ENCODE measurements at places on chromosomes 3 and 15. TPM values are rescaled to one million over a fixed set of nuclear protein-coding genes. Genes with fewer than 3 reads are reported as not detected.

SLC12A1 gene
- 0.81 TPM for total RNA-seq

CD96 gene
- 1.8 TPM for total RNA-seq

- H3K36me3 ChIP-seq = no peaks in the 10 kb centered on the region
- no peaks in the 10 kb centered on the region for H3K27me3 ChIP-seq
- H3K4me3 ChIP-seq = no peak overlapping the region
- H3K4me1 ChIP-seq = no peaks in the 10 kb centered on the region
These were observed 118.7 kb downstream of the NUP210 start for GRCh38 chr3:13301286-13301987.

- H3K27me3 ChIP-seq = no peaks in the 10 kb centered on the region
- H3K36me3 ChIP-seq = no peaks in the 10 kb centered on the region
- H3K4me1 ChIP-seq = no peaks in the 10 kb centered on the region
- no peak overlapping the region for H3K27ac ChIP-seq
- no peak overlapping the region for H3K4me3 ChIP-seq
- no peak for DNase-seq
These were observed 475.0 kb downstream of the TUSC7 start for GRCh38 chr3:117184574-117184973.

- H3K27ac ChIP-seq = no peak overlapping the region
- DNase-seq = no peak
- H3K27me3 ChIP-seq = no peaks in the 10 kb centered on the region
- H3K36me3 ChIP-seq = no peaks in the 10 kb centered on the region
- H3K4me1 ChIP-seq = no peaks in the 10 kb centered on the region
These were observed 166.0 kb downstream of the DPH6 start for GRCh38 chr15:35379972-35380371.

MYL3 gene
- total RNA-seq = 1.8 TPM

GRCh38 chr15:70151003-70151402 is 53.3 kb upstream of the TLE3 start:
- no peaks in the 10 kb centered on the region for H3K4me1 ChIP-seq
- no peaks in the 10 kb centered on the region for H3K36me3 ChIP-seq
- no peak overlapping the region for H3K4me3 ChIP-seq
- no peak for DNase-seq
- H3K27me3 ChIP-seq = no peaks in the 10 kb centered on the region

DNA sequence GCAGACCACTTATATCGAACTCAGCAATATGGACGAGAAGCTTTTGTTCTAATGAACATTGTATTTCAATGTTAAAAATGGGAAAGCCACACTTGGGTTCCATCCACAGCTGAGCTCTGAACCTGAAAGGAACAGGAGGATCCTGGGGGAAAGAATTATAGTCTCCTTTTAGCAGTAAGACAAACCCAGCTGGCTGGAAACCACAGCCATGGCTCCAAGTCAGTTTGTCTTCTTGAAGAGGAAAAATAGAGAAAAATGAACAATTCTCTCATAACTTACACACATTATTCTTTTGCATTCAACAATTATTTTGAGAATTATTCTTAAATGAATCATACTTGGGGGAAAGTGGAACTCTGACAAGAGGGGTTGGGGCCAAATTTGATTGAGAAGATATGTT is 149.2 kb upstream of the VEPH1 start:
- H3K4me1 ChIP-seq = no peaks in the 10 kb centered on the region
- no peaks in the 10 kb centered on the region for H3K27me3 ChIP-seq
- H3K27ac ChIP-seq = no peak overlapping the region
- H3K36me3 ChIP-seq = no peaks in the 10 kb centered on the region
- no peak overlapping the region for H3K4me3 ChIP-seq

- H3K4me1 ChIP-seq = no peaks in the 10 kb centered on the region
- no peak overlapping the region for H3K4me3 ChIP-seq
- H3K36me3 ChIP-seq = no peaks in the 10 kb centered on the region
- no peaks in the 10 kb centered on the region for H3K27me3 ChIP-seq
These were observed 58.5 kb downstream of the MGLL start for GRCh38 chr3:127763816-127764215.

GRCh38 chr15:83063551-83063950 is 3.5 kb downstream of the BTBD1 start:
- no peak for DNase-seq
- peaks cover 3% of the 10 kb centered on the region for H3K36me3 ChIP-seq
- H3K27me3 ChIP-seq = no peaks in the 10 kb centered on the region
- no peak overlapping the region for H3K27ac ChIP-seq
- peaks cover 5% of the 10 kb centered on the region for H3K4me1 ChIP-seq

GABRA5 gene
- total RNA-seq = not detected

DNA sequence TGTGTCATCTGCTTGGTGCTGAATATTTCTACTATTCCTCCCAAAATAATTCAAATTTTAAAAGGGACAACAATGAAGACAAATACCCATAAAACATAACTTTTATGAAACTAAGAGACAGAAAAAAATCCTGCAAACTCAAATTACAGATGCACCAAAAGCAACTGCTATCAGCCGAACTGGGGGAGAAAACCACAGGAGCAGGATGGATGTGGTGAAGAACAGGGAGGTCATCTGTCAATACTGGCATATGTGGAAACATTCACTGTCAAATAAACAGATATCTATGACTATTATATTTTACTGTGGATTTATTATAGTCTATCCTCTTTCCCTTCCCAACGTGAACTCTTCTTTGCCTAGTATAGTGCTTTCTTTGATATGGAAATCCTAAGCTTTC is 53.3 kb upstream of the CPOX start:
- H3K4me1 ChIP-seq = no peaks in the 10 kb centered on the region
- DNase-seq = no peak
